Stimulated activated CD4-positive, alpha-beta T cell treated with anti-CD3 and anti-CD28 coated beads, Interleukin-2, amount 100 ng/mL, for 48 hours (primary cell): ENCODE measurements at places on chromosomes 2 and 18.

- DNase-seq: no peak
Measured at GRCh38 chr2:182867426-182868053, 1.1 kb upstream of the FRZB start.

GRCh38 chr18:3526421-3527354 is 76.7 kb downstream of the TGIF1 start:
- DNase-seq: no peak

- DNase-seq: no peak
Measured at GRCh38 chr18:50527636-50528307, 32.1 kb upstream of the MAPK4 start.

DNA sequence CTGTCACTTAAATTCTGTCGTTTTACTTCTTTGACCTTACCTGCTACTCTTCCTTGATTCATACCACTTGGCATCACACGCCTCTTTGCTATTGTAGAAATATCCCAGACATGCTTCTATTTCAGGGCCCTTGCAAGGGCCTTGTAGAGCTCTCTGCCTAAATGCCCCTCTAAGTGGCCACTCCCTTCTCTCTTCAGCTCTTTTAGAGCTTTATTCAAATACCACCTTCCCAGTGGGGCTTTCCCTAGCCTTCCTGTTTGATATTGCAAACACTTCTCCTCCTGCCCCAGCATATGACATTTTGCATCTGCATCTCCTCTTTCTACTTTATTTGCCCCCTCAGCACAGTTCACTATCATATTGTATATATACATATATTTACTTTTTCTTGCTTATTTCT is 54.0 kb downstream of the PELI1 start:
- DNase-seq: no peak

GRCh38 chr2:20557226-20557625 is 93.7 kb downstream of the HS1BP3 start:
- DNase-seq: no peak

- no peak for DNase-seq
Measured at GRCh38 chr18:25327584-25327983, 24.4 kb downstream of the ZNF521 start.

DNA sequence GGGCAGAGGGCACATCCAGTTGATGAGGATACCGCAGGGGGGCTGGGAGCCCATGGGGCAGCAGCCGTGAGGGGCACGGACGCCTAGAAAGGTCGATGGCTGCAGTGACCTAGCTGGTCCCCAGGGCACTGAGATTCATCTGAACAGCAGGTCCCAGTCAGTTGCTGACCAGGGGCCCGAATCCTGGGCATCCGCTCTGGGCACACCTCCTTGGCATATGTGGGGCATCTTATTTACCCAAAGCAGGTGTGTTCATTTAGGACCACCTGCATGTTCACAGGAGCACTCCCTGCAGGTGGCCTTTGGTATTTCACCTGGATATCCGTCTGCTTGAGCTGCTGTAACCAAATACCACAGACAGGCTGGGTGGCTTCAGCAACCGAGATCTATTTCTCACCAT is 72.0 kb upstream of the ODC1 start:
- no peak for DNase-seq

DNA sequence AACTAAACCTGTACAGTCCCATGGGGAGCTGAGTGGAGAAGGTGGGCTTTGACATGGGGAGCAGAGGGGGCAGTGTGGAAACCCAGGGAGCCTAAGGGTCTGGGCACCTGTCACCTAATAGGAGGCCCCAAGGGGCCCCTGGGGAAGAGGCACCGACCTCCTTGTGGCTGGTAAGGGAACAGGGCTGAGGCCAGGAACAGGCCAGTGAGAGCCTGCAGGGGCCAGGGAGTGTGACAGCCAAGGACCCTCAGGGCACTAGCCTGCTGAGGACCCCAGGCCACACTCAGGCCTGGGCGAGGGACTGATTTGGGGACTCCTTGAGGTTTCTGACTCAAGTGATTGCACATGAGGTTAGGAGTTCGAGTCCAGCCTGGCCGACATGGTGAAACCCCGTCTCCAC is 24.5 kb upstream of the ALPP start:
- no peak for DNase-seq

GRCh38 chr2:210782222-210782621 is 225.8 kb downstream of the CPS1 start:
- no peak for DNase-seq

GRCh38 chr18:38077229-38077628 is 511.6 kb upstream of the CELF4 start:
- DNase-seq: no peak

- no peak for DNase-seq
Measured at GRCh38 chr18:6411382-6411781, 3.3 kb downstream of the L3MBTL4 start.

GRCh38 chr2:75058427-75058826 is 100.0 kb downstream of the POLE4 start:
- no peak for DNase-seq

GRCh38 chr18:28963481-28963880 is 786.6 kb upstream of the CDH2 start:
- DNase-seq: no peak

- DNase-seq: no peak
Measured at GRCh38 chr18:80106482-80107051, 2.5 kb upstream of the ADNP2 start.

GRCh38 chr2:120531365-120531764 is 185.4 kb downstream of the INHBB start:
- DNase-seq: no peak

- no peak for DNase-seq
Measured at GRCh38 chr2:207504513-207505170, 25.1 kb upstream of the CREB1 start.

GRCh38 chr2:10635430-10635829 is 54.3 kb downstream of the NOL10 start:
- DNase-seq: no peak

DNA sequence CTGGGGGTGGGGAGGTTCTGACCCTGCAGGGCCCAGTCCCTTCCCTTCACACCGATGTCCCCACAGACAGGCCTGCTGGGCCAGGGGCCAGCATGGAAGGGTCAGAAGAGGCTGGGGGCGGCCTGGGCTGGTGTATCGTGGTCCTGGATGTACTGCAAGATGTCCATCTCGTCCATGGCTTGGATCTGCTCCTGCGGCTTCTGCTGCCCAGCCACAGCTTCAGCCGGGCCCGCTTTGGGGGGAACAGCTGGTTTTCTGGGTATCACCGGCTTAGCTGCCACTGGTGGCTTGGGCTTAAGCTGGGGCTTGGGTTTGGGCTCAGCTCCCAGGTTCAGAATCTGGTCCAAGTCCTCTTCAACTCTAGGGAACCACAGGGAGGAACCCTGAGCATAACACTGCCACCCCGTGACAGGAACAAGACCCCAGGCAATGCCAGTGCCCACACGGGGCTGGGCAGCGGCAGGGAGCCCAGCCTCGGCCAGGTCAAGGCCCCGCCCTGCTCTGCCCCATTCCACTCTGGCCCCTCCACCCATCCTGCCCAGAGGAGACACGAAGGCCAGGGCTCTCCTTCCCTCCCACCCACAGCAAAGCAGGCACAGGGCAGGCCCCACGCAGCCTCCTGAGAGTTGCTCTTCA is 31.9 kb downstream of the HS1BP3 start:
- DNase-seq: no peak

- DNase-seq: peak; percentile 88
Measured at GRCh38 chr2:200509612-200510433, at the start of gene KCTD18. Gene KCTD18 (minus strand): TSS chr2:200510068. CDS start chr2:200507016, 3,052 bp downstream.

DNA sequence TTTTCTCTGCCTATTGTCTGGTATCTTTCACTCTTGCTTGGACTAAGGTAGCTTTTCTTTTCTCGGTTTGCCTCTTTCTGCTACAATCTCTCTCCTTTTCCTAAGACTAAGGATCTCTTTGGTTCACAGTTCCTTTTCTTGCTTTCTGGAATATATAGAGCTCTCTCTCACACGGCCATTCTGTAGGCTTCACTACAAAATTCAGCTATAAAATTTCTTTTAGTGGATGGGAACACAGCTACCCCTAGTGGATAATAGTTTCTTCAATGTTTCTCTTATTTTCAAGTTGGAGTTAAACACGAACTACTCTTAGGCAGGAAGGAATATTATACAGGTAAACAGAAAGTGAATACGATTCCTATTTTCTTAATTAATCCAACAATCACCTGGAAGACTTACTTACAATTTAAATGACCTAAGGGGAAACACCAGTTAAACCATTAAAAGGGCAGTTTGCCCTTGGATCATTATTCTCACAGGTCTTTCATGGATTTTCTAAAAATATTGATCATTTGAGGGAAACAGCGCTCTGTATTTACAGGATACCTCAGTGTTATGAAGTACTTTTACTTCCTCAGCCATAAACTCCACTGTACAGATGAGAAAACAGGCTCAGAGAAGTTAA is 140.5 kb downstream of the LRP2 start:
- no peak for DNase-seq

- DNase-seq: no peak
Measured at GRCh38 chr2:42296226-42296625, 64.8 kb downstream of the COX7A2L start.

DNA sequence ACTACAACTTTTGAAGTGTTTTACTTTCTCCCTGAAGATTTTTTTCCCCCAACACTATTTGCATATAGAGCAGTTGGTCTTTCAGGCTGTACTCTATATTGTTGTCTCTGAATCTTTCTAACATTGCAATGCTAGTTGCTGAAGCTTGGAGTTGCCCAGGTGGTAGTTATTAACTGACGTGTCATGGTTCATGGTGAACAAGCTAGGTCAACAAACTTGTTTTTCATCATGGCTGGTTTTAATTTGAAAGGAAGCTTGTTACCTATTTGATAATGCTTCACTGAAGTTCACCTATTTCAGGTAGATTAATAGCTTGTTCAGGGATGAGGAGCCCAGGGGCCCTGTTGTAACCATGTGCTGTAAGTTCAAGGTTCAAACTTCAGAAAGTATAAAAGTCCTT is 158.8 kb upstream of the ZEB2 start:
- DNase-seq: no peak

DNA sequence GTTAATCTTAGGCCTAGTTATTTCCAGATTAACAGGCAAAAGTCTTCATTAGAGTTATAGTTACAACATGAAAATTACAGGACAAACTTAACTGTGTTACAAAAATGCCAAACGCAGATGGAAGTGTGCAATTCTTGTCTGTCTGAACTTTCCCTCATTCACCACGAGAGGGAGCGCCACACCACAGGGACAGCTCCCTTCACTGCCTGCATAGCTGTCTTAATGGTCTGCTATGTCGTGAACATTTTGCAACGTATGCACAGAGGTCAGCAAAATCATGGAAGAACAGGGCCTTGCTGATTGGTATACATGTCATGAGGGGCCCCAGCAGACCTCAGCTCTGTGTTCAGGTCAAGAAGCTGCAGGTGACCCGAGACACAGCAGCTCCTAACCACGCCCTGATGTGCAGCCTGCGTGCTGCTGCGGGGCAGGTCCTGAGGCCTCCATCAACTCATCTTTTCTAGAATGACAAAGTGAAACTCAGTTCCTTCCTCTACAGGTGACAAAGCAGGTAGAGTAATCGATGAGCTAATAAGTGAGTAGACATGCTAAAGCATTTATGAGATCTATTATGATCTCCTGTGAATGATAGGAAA is 78.8 kb upstream of the ATP8B1 start:
- peak; percentile 54 for DNase-seq

GRCh38 chr2:102737431-102737830 is 24.4 kb upstream of the TMEM182 start:
- DNase-seq: no peak

DNA sequence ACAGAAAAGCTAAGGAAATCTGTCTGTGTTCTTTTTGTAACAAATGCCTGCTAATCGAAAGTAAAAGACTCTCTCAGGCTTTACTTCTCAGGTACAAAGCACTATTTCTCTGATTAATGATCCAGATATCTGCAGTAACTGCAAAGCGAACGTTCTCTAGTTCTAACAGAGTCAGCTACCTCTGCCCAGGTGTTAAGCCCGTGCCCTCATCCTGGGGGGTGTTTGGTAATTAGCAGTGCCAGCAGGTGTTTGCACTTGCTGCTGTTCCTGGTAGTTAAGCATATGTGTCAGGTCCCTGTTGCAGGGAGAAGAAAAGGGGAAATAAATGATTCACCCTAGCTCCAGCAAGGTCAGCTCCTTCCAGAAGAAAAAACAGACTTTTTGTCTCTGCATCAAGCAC is 58.8 kb upstream of the CRIM1 start:
- DNase-seq: no peak

DNA sequence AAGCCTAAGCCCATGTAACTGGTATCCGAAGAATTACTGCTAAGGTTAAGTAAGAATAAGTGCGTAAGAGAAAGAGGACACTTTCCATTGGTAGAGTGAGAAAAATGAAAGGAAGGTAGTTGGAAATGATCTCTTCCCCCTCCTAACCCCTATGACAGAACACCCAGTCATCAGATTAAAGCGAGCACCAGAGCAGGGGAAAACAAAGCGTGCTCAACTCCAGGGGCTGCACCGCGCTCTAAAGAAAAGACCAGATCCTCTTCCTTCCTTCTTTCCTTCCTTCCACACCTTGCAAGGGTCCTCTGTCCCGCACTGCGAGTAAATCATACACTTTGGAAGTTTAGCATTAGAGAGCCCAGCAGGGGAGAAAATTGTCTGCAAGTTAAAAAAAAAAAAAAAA is 971 bp upstream of the CDH7 start:
- DNase-seq: no peak

DNA sequence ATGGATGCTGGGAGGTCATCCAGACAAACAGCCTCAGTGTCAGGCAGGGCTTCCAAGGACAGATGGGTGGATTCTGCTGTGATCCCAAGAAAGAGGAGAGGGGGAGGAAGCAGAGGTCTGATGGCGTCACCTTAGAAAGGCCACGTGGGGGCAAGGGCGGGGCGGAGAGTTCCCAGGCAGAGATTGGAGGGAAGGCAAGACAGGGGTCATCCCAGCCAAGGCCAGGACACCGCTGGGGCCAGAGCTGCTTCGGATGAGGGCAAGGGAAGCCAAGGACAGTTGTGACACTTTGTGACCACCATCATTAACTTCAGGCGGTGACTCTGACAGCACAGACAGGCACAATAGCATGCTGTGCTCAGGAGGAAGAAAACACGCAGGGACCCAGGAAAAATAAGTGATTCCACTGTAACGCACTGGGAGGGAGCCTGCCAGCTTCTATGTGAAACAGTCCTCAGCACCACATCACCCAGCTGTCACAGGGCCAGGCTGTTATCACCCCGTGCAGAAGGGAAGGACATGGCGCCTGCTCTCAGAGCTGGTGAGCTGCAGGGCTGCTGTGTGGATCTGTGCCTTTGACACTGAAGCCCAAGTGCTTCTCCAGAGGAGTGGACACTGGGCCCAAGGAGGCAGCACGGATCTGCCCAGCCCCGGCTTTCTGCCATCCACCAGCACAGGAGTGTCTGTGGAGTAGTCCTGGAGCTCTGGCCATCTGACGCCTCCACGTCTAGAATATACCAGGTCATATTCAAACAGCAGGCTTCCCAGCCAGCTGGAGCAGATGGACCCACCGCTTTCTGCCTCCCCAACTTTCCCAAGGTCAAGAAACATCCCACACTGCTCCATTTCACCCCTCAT is 204.1 kb downstream of the NDUFA10 start:
- DNase-seq: no peak

GRCh38 chr2:231524477-231525247 is 5.6 kb downstream of the NMUR1 start:
- DNase-seq: no peak
